ENCODE measurements at places on chromosomes 5 and 9.

- no peak for DNase-seq
These were observed 191.8 kb upstream of the SMC2 start for GRCh38 chr9:103902263-103902662.

GRCh38 chr5:17238521-17239041, 21.1 kb downstream of the BASP1 start:
- peak; percentile 83 for DNase-seq

GRCh38 chr5:132777209-132778069, at the start of gene SEPTIN8:
SEPTIN8 (minus strand) TSS chr5:132777239; CDS start chr5:132777137, 102 bp downstream.
- no peak for DNase-seq

- DNase-seq, result no peak
These were observed 424.2 kb upstream of the WWC1 start for GRCh38 chr5:167867281-167867680.

DNA sequence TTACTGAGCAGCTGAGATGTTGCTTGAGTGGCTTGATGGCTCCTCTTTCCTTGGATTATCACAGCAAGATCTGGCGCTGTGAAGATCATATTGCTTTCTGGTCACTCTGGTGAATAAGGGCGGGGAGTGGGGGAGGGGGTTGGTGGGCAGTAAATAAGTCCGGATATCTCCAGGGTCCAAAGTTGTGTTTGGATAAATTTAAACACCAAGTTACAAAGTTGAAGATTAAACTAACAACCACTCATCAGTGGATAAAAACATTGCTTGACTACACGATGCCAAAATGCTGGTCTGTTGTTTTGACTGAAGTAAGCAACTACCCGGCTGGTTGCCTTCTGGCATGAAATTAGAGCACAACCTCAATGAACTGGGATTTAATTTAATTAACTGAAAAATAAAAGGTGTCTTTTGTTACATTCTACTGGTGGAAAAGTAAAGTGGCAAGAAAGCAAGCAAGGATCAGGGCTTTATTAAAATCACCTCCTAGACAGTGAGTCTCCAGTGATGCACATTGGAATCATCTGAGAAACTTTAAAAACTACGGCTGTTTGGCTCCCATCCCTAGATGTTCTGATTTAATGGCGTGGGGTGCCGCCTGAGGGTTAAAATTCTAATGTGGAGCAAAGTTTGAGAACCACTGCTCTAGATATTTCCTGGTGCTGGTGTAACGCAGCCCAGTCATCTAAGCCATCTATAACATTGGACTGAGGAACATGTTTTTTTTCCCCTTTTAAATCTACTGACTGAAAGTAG, 86.7 kb upstream of the AGXT2 start:
- DNase-seq, result no peak

- DNase-seq, result peak; percentile 44
These were observed 92.7 kb downstream of the COL5A1 start for GRCh38 chr9:134734270-134734669.

DNA sequence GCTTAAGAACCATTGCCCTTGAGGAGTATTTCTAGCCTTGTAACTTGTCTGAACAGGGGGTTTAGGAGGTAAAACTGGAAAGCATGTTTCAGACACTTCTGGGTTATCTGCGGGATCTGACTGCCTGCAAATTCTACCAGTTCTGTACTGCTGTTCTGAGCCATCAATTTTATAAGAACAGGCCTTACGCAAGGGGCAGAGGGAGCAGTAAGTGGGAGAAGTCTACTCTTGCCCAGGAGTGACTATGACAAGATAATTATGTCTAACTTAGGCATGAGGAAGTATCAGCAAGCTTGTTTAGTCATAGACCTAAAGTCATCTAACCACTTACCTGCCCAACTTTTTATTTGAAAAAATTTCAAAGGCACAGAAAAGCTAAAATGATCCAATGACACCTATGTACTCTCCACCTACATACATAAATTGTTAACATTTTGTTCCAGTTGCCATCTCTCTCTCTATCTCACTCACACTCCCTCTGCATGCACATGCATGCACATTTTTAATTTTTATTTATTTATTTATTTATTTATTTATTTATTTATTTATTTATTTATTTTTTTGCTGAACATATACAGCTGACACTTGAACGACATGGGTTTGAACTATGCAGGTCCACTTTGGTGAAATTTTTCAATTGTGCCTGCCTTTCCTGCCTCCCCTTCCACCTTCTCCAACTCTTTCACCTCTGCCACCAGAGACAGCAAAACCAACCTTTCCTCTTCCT, 18.4 kb upstream of the DEPDC1B start:
- no peak for DNase-seq

- DNase-seq, result no peak
These were observed 28.8 kb downstream of the C5 start for GRCh38 chr9:121021301-121021700.

GRCh38 chr5:103066326-103066725, 53.6 kb downstream of the GIN1 start:
- DNase-seq, result no peak

DNA sequence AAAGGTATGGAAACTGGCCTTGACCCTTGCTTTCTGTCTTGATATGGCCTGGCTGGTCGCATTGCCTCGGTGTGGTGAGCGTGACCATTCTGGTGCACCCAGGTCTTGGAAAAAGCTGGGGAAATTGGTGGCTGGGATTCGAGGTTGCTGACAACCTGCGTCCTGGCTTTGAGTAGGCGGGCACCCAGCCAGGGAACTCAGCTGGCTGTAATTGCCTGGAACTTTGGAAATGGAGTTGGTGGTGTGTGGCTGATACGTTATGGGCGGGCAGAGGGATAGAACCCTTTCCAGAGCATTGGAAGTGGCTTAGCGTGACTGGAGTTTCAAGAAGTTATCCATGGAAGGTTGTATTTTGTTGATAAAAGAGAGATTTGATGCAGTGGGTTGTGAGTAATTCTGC, 35.2 kb downstream of the KCNMB1 start:
- no peak for DNase-seq

GRCh38 chr5:166117072-166118066, 2174.1 kb upstream of the WWC1 start:
- no peak for DNase-seq

- DNase-seq, result no peak
These were observed 16.7 kb downstream of the GPBP1 start for GRCh38 chr5:57190593-57190992.

- DNase-seq, result no peak
These were observed 29.1 kb downstream of the SNCAIP start for GRCh38 chr5:122341087-122341486.
